GM12865 (cell line): ENCODE measurements at places on chromosomes 7 and 10.

GRCh38 chr10:1559311-1559710 lies 178.0 kb downstream of the ADARB2 start:
- DNase-seq: no peak

DNA sequence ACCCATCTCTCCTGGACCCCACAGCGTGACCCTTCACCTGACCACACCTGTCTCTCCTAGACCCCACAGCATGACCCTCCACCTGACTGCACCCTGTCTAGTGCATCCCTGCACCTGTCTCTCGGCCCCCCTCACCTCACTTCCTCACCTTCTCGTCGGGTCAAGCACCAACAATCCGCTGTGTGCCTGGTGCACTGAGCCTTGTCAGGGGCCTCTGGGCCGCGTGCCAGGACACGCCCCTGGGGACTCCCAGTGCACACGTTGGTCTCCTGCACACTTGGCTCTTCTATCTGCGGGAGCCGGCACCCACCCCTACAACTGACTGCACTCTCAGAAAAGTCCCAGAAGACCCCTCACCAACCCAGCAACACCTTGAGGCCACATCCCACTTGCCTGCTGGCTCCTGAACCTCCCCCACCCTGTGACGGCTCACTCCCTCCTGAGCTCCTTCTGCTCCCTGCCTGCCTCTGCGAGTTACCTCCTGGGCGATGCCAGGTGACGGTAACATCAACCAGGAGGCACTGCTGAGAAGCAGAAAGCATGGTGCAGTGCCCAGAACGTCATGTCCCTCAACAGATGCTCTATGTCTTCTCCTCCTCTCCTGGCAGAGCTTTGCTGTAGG lies 147.6 kb downstream of the DIP2C start:
- peak; percentile 49 for DNase-seq

DNA sequence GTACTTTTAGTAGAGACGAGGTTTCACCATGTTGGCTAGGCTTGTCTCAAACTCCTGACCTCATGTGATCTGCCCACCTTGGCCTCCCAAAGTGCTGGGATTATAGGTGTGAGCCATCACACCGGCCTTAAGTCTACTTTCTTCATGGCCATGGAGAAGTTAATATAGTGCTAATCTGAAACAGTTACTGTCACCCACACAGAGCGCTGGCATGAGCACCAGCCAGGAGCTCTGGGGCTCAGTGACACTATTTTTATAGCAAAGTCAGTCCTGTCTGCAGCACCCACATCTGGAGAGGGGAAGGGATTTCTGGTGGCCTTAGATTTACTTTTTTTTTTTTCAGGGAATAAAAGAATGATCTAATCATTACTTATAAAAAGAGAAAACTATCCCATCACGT lies 21.3 kb downstream of the DNAJC12 start:
- DNase-seq: no peak

- DNase-seq: no peak
These were observed 5.7 kb downstream of the CHCHD3 start for GRCh38 chr7:133076142-133076541.
